Astrocyte of the cerebellum (primary cell): ENCODE measurements at places on chromosomes 4 and X.

DNA sequence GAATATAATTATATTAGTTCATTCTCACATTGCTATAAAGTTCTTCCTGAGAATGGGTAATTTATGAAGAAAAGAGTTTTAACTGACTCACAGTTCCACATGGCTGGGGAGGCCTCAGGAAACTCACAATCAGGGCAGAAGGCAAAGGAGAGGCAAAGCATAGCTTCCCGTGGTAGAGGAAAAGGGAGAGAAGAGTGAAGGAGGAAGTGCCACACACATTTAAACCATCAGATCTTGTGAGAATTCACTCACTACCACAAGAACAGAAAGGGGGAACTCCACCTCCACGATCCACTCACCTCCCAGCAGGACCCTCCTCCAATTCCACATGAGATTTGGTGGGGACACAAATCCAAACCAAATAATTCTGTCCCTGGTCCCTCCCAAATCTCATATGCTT lies 773.4 kb upstream of the INTU start:
- no peak for DNase-seq

DNA sequence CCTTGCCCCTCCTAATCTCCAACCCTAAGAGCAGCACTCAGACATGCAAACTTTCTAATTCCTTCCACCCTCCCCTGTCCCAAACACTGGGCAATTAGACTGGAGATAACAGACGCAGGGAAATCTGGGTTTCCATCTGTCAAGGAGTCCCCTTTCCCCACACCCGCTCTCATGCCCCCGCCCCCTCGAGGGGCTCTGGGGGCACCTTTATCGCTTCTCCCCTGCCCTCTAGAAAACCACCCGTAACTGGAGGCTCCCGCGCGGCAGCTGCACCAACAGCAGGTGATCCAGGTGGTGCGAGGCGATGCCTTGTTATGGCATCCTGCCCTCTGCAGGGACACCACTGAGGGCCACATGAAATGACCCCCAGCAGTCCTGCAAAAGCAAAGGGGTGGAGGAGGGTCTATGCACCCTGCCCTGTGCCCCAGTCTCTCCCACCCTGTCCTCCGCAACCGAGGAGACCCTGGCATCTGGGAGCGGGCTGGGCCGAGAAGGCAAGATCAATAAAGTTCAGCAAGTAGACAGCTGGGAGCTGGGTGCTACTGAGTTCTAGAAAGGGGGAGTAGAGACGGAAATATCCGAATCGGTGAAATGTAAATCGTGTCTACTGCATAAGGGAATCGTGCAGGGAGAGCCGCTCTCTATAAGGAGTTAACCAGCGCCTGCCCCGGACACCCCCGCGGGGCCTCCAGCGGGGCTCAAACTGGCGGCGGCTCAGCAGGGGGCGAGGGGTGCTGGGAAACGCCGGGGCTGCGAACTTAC lies 1.6 kb downstream of the KCTD8 start:
- no peak for DNase-seq

- DNase-seq, result no peak
Observed at GRCh38 chr4:41548305-41548880, 10.4 kb downstream of the LIMCH1 start.

GRCh38 chr4:133465022-133465421 lies 315.9 kb downstream of the PCDH10 start:
- DNase-seq, result no peak

- DNase-seq, result no peak
Observed at GRCh38 chr4:54712206-54712605, 54.4 kb downstream of the KIT start.

- no peak for DNase-seq
Observed at GRCh38 chr4:140755774-140756318, 339 bp downstream of the TBC1D9 start.

GRCh38 chrX:34300871-34301270 lies 168.8 kb upstream of the FAM47A start:
- peak; percentile 49 for DNase-seq

DNA sequence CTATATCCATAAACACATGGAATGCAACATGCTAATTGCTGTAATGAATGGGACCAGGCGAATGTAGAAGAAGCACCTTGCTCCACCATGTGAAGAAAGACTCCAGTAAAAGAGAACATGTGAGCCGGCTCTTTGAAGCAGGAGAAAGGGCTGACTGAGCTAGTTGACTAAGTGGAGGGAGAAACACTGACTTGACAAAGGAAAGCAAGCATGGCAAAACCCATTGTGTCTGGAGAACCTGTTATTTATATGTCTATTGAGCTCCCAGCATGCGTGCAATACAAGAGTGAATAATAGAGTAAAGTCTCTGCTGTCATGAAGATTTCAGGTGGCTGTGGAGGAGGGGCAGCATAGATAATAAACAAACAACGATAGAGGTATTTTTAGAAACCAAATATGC lies 559.9 kb downstream of the RAB28 start:
- DNase-seq, result no peak

GRCh38 chr4:184803133-184803532 lies 22.6 kb downstream of the ACSL1 start:
- no peak for DNase-seq

- DNase-seq, result no peak
Observed at GRCh38 chrX:17567187-17567586, 170.1 kb upstream of the SCML1 start.

GRCh38 chrX:40457406-40457805 lies 123.4 kb upstream of the ATP6AP2 start:
- DNase-seq, result no peak

DNA sequence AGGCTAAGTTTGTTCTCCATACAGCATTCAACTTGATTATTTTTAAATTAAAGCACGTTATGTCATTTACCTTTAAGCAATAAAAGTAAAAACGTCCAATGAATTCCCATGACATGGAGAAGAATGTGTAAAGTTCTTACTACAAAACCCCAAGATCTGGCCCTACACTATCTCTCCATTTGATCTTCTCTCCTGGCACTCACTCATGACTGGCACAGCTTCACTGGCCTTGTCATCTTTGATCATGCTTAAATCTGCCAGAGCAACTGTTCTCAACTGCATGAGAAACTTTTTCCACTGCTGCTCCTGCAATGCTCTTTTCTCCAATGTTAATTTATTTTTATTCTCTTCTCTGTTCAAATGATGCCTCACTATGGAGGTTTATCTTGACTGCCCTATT lies 1109.0 kb upstream of the IGFBP7 start:
- DNase-seq, result no peak

DNA sequence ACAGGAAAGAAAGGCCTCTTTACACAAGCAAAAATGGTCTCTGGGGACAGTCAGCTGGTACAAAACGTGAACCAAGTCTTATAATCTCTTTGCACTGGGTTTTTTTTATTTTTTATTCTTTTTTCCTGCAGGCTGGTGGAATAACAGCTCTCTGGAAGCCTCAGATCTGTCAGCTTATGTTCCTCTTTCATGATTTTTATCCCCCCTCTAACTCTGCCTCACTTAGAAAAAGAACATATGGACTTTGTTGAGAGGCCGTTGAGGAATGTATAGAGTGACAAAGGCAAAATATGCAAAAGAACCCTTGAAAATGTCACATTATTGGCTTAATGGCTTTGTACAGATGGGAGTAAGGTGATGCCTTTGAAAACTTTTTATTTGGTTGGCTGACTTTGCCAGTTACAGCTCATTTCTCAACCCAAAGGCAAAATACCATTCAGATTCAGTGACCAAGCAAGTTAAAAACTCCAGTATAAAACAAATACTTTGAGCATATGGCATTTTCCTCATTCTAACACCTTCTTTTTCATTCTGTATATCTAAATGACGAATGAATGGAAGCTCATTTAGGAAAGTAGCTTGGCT lies 111.1 kb downstream of the RNF150 start:
- DNase-seq, result no peak
